GM03348 (cell line): ENCODE measurements at places on chromosomes 6 and 20.

DNA sequence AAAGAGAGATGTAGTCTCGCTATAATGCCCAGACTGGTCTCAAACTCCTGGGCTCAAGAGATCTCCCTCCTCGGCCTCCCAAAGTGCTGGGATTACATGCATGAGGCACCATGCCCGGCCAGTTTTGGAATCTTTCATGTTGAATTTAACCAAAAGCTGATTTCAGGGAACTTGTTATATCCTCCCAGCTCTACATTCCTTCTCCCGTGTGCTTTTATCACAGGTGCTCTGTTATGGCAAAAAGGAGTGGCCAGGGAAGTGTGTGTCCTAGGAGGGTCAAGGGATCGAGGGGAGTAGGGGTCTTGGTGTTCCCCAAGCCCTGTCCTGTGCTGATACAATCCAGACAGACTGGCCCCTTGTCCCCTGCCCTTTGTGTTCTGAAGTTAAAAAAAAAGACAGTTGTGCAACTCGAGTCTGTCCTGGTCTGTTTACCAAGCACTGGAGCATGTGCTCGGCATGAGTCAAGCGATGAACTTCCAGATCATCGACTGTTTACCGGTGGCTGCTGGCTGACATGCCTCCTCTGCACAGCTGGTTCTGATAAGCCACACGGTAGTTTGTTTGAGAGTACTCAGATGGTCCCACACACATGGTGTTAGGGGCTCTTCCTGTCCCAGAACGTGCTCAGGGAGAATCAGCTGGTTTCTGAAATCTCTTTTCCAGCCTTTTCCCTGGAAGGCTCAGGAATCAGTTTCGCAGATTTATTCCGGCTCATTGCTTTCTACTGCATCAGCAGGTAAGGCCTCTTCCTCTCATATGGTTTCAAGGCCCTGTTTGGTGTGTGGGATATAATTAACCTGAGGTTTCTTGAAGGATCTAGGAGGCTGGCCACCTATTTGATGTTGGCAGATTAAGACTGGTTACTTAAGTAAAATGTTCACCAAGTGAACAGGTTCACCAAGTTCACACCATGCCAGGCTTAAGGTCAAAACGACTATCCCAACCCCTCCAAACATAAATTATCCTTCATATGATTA, 52.6 kb upstream of the NAA20 start:
- peak; percentile 89 for DNase-seq

DNA sequence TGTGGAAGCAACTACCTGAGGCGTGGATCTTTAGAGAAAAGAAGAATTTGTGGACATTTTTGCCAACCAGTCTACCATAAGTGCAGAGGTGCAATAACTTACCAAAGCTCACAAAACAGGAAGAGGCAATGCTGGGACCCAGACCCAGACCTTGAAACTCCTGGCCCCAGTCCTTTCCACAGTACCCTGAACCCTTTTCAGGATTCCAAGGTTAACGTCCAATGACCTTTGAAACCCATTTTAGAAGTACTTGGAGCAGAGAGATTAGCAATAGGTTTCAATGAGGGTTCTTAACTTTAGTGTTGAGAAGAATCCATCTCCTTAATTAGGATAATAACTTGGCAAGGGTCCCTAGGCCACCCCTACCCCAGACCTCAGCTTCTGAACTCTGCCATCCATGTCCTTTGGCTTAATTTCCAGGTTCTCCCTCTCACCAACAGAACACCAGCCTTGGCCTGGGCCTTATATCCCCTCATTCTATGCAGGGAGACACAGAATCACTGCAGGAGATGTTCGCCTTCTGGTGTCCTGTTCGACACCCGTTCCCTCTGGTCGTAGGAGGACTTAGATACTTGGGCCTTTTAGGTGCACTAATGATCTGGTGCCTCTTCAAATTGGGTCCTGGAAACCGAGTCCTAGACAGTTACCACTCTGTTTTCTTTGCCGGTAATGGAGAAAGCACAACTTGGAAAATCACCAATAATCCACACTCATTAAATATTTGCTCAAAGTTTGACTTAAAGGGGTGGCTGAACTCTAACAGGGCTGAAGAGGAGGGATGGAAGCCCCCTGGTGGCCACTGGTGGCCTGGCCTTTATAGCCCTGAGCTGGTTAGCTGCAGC, 40.6 kb downstream of the ISM1 start:
- DNase-seq, result peak; percentile 67

DNA sequence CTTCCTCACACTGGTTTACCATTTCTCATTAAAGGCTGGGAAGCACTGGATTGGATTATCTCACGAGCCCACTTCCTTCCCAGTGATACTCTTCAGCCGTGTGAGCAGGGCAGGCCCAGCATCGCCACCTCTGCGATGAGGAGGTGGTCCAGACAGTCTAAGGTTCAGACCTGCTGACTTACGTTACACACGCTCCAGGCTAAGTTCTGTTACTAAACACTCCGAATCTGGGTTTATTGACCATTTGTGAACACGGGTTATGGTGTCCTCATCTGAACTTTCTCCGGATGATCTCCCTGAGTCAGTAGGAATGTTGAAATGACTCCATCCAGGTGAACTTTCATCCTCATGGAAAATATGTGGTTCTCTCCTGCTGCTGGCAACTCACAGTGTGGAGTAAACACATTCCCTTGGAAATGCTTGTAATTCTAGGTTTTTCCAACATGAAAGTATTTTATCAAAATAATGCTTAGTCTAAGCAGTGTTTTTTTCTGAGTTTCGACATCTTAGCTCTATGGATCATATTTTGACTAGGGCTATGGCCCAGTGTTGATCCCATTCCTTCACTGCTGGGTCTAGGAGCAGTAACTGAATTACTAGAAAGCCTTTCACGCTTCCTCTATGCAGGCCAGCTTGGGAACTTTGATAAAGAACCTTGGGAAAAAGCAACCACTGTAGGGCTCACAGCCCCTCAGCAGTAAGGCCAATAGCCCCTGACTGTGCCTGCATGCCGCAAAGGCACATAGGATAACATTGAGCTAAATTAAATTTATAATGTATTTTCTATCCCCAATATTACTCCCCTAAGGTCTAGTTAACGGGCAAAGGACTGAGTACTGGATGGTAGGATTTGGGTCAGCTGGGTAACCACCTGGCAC, 37.7 kb upstream of the PXDC1 start:
- no peak for DNase-seq

GRCh38 chr6:163643866-163644265, 229.3 kb downstream of the QKI start:
- no peak for DNase-seq

- peak; percentile 50 for DNase-seq
These were observed 49.3 kb upstream of the MYL9 start for GRCh38 chr20:36491901-36492617.

GRCh38 chr6:19204445-19204844, 632.7 kb upstream of the ID4 start:
- DNase-seq, result no peak

DNA sequence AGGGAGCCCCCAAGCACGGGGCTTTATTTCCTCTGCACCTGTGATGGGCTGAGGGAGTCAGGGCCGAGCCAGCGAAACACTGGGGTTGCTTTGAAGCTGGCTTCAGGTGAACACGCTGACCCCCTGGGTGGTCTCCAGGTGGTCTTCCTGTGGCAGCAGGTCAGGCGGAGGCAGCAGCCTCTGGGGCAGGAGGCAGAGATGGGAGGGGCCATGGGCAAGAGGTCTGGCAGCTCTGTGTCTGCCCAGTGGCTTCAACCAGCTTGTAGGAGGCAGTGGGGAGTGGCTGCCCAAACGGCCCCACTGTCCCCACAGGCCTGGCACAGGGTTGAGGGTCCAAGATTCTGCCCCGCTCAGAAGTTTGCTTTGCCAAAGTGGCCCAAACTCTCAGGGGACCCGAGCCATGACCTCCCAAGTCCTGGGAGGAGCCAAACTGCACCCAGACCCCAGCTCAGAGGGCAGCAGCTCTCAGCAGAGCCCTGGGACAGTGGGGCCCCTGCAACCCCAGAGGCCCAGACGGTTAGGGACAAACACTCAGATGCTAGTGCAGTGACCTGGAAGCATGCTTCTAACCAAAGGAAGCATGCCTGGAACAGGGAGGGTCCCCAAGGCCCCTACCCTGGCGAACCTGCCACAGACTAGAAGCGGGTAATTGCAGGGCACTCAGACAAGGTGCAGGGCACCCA, 15.3 kb downstream of the NTSR1 start:
- no peak for DNase-seq

- no peak for DNase-seq
These were observed 43.8 kb downstream of the EYA2 start for GRCh38 chr20:46938434-46938833.

DNA sequence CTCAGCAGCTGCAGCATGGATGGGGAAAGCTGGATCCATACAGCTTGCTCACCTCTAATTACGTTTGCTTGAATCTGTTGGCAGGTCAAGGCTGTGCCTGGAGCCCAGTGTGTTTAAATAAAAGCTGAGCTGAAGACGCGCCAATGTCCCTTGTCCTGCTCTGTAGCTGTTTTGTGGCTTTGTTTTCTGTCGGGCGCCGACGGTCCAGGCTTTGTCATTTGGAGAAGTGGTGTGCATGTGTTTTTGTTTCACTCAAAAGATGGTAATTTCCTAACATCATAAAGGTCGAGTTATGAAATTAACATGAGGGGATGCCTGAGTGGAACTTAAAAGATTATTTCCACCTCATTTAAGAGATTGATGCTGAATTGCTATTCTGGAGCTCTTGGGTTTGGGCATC, 107.6 kb downstream of the SLC24A3 start:
- no peak for DNase-seq

DNA sequence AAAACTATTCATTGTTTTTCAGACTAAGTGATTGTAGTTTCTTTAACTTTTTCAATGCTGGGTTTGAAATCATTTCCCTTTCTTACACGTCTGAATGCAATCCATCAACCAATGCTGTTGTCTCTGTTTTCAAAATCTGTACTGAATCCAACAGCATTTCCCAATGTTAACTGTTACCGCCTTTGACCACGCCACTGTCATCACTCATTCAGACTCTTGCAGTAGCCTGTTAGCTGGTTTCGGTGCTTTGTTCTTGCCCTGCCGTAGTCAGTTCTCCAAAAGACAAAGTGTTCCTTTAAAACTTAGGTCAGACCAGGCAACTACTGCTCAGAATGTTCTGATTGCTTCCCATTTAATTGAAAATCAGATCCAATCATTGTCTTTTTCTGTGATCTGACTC, 131.3 kb downstream of the PLCB4 start:
- no peak for DNase-seq

DNA sequence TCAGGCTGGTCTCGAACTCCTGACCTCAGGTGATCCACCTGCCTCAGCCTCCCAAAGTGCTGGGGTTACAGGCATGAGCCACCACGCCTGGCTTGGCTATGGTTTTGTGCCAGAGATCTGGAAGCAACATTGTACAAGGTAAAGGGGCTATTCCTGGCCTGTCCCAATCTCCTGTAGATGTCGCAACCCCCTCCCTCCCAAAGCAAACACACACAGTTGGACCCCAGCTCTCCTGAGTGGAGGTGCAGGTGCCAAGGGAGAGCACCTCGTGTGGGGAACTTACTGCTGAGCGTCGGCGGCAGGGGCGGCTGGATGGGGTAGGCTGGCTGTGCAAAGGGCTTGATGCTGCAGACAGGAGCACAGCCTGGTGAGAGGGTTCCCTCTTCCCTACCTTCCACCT, 8.8 kb downstream of the RPL10A start:
- DNase-seq, result no peak

- DNase-seq, result no peak
These were observed 151.6 kb upstream of the GMDS start for GRCh38 chr6:2396846-2397630.

- DNase-seq, result peak; percentile 56
These were observed 13.3 kb upstream of the PRIM2 start for GRCh38 chr6:57303931-57304681.

GRCh38 chr6:63504777-63505384, 67.4 kb upstream of the LOC128125822 start:
- DNase-seq, result no peak

DNA sequence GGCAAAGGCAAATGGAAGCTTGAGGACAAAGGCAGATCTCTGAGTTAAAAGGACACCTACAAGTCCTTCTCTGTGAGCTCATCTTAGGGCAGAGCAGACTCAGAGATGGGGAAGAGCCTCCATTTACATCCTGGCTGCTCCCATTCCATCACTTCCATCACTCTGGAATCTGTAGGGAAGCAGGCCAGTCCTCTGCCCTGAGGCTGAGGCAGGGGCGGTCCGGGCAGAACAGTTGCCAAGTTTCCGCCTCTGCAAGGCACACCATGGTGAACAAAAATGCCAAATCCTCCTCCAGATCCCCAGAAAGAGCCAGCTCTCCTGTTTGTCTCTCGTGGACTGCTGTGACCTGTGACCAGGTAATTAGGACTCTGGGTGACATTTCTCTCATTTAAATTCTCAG, 209.6 kb upstream of the SSTR4 start:
- no peak for DNase-seq

GRCh38 chr20:61120595-61121515, 131.2 kb upstream of the CDH4 start:
- DNase-seq, result peak; percentile 29

GRCh38 chr20:51955756-51956155, 153.4 kb upstream of the SALL4 start:
- no peak for DNase-seq

DNA sequence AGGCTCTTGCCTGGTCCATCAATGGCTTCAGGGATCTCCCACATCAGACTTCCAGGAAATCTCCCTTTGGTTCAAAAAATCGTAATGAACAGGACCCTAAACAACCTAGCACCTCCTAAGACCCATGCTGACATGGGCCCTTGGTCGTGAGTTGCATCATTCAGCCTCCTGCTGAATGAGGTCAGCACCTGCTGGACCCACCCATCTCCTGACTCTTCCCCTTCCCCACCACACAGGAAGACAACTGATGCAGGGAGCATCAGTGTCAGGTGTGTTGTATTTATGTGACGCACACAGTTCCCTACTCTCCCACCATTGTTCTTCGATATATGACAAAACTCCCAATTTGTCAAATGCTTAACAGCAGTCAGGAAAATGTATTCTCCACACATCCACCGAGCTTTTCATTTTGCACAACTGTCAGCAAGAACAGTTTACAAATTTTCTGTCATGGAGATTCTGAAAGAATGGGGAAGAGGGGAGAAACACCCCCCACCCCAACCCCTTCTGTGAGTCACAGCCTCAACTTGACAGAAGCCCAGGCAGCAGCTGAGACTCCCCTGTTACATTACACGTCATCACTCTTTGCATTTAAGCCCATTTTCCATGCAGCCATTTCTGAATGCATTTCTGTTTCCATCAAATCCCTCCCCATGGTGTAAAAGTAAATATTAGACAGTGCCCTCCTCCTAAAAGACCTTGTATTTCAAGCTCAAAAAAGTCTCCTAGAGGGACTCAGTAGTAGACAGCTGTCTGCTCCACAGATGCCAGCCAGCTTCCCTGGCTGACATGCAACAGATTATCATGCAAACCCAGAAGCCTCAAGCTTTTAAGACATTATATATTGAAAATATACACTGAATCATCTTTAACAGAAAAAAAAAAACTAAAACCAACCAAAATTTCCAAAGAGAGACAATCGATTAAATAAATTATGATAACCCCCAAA, 577.5 kb downstream of the PTPRT start:
- no peak for DNase-seq
